ENCODE measurements at places on chromosomes 4 and X.

DNA sequence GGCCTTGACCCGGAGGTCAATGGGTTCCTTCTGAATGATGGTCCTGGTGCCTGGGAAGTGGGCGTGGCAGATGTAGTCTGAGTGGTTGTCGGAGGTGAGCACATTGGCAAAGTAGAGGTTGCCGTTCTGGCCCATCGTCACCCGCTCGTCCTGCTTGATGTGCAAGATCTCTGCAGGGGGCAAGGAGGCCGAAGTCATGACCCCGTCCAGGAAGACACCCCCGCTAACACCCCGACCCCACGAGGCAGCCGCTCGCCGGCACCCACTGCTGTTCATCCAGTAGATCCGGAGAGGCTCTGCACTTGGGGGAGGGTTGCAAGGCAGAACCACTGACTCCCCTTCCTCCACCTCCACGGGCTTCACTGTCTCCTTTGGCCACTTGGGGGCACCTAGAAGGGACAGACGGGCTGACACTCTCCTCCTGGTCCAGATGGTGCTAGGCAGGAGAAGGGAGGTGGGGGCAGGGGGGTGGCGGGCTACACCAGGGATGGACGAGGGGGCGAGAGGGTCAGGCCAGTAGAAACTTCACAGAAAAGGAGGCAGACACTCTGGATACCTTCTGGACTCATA, 15.1 kb downstream of the L1CAM start:
- DNase-seq: no peak

DNA sequence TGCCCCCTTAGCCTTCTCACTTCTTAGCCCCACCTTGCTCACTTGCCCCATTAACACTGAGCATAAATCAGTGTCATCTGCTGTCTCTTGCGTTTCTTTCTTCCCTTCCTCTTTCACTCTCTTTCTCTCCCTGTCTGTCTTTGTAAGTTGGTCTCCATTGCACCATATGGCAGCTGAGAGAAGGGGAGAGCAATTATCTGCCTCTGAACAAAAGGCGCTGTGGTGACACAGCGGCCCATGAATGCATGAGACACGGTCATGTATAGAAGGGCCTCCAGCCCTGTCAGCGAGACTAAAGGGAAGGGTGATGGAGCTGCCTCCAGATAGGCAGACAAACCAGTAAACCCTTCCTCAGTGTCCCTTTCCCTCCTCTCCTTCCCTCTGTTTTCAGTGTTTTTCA, 88.8 kb upstream of the PCDH18 start:
- DNase-seq: no peak

GRCh38 chr4:161522031-161522430, 641.8 kb downstream of the FSTL5 start:
- DNase-seq: no peak

- no peak for DNase-seq
Measured at GRCh38 chrX:16851421-16851820, 18.7 kb downstream of the RBBP7 start.

DNA sequence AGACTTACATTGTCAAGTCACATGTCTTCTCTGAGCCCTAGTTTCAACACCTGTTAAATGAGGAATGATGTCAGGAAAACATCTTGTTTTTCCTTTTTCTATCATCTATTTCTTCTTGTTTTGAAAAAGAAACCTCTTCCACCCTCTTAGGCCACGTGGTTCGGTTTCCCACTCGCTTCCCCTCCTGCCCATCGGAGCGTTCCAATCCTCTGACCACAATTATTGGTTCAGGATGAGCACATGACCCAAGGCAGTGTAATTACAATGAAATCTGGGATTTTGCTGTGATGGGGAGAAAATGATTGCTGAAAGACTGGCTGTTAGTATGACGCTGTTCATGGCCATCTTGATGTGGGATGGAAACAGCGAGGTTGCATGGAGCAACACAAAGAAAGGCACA, 186.7 kb downstream of the UNC5C start:
- DNase-seq: no peak

DNA sequence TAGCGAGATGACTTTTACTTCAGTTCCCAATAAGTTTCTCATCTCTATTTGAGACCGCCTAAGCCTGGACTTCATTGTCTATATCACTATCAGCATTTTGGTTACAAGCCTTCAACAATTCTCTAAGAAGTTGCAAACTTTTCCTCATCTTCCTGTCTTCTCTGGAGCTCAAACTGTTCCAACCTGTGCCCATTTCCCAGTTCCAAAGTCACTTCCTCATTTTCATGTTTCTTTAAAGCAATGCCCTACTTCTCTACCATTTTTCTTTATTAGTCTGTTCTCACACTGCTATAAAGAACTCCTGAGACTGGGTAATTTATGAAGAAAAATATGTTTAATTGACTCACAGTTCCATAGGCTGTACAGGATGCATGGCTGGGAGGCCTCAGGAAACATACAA, 251.9 kb downstream of the TECRL start:
- DNase-seq: no peak

DNA sequence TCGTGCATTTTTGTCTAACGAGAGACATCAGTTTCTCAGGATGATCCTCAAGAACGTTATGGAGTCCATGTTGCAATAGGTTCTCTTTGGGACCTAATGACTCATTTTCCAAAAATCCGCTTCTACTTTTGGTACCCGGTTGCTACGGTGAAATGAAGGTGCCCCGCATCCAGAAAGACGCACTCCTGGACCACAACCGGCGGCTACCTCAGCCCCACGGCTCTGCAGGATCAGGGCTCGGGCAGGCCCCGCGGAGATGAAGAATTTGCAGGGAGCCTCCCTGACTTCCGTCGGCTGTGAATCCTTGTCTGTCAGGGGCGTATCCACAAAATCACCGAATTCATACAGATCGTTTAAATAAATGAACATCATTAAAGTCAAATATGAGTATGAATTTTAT, 15.6 kb downstream of the GTPBP6 start:
- no peak for DNase-seq

GRCh38 chr4:170090352-170091052, 746 bp upstream of the AADAT start:
- no peak for DNase-seq

DNA sequence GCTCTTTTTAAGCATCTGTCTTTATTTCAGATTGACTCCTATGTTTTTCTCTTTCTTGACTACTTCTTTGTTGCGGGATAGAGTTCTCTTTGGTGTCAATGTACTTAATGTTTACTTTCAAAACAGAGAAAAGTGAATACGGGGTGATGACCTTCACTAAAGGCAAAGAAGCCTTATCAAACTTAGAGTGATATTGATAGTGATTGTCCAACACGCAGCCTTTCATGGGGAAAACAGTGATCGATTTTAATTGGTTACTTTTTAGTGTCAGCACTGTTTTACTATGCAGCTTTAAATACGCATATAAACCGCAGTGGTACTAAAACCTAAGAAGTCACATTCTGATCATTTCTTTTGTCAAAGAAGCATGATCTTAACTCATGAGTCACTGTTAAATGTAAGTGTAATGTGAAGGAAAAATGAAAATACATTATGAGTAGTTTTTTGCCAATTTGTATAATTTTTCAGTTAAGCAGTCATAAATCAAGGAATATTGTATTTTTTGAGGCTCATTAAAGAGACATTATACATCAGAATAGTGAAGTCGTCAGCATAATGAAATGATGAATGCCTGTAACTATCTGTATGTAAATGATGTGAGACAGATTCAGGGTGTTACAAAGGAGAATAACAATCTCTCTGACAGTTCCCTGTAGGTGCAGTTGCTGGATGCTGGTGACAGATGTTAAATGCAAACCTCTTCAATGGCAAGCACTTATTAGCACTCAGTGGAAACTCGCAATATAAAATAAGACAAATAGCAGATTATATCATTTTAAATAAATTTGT, 2082.8 kb upstream of the TENM3 start:
- DNase-seq: no peak

- DNase-seq: no peak
Measured at GRCh38 chr4:106095408-106095807, 200.1 kb downstream of the NPNT start.

DNA sequence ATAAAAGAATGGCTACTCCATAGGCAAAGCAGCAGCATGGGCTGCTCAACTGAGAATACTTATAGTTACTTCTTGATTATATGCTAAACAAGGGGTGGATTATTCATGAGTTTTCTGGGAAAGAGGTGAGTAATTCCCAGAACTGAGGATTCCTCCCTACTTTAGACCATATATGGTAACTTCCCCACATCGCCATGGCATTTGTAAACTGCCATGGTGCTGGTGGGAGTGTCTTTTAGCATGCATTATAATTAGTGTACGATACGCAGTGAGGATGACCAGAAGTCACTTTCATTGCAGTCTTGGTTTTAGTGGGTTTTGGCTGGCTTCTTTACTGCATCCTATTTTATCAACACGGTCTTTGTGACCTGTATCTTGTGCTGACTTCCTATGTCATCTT, 141.5 kb downstream of the MAGEB17 start:
- no peak for DNase-seq

- no peak for DNase-seq
Measured at GRCh38 chr4:159104694-159105414, 2.0 kb downstream of the RAPGEF2 start.

- no peak for DNase-seq
Measured at GRCh38 chr4:99205153-99205979, 13.7 kb downstream of the ADH6 start.

GRCh38 chrX:44843318-44843702, 511 bp upstream of the DUSP21 start:
- DNase-seq: no peak

- no peak for DNase-seq
Measured at GRCh38 chr4:154630324-154630723, 17.9 kb upstream of the FGG start.

GRCh38 chrX:155841232-155841631, 39.9 kb upstream of the VAMP7 start:
- no peak for DNase-seq

- DNase-seq: no peak
Measured at GRCh38 chrX:38754102-38754790, 47.0 kb upstream of the MID1IP1 start.

DNA sequence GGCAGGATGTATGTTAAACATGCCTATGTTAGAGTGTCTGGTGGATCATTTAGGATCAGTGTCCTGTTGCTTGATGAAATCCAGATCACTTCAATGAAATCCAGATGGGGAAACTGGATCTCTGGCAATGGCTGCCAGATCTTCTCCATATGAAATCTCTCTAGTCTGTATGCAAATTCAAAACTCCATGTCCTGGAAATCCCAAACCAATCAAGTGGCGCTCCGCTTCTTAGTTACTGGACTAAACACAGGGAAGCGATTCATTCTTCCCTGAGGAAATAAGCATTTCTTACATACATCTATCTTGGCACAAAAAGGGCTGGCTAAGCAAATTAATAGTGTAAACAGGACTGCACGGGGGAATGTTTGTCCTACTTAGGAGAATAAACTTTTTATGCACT, 94.9 kb downstream of the HDAC8 start:
- no peak for DNase-seq

- no peak for DNase-seq
Measured at GRCh38 chr4:93730251-93730650, 98.3 kb upstream of the ATOH1 start.

- DNase-seq: no peak
Measured at GRCh38 chr4:31360786-31361185, 640.6 kb downstream of the PCDH7 start.

- DNase-seq: no peak
Measured at GRCh38 chr4:38366456-38366855, 297.5 kb upstream of the KLF3 start.

- no peak for DNase-seq
Measured at GRCh38 chr4:114015444-114015899, 36.0 kb upstream of the ARSJ start.

GRCh38 chr4:29970626-29971025, 749.5 kb upstream of the PCDH7 start:
- DNase-seq: no peak

DNA sequence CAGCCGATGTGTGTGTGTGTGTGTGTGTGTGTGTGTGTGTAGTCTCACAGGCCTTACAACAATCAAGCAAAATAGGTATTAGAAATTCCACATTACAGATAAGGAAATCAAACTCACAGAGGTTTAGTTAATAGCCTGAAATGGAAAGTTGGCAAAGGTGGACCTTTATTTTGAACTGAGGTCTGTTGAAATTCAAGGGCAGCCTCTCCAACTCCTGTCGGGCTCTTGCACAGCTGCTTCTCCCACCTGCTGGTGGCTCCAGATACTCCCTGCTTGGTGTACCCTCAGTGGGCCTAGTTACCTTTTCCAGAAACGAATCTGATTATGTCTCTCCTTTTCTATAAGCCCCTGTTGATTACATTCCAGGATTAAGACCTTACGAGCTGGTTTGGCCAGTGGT, 195.9 kb downstream of the MGST2 start:
- no peak for DNase-seq

- DNase-seq: no peak
Measured at GRCh38 chr4:132395561-132395960, 753.5 kb upstream of the PCDH10 start.

DNA sequence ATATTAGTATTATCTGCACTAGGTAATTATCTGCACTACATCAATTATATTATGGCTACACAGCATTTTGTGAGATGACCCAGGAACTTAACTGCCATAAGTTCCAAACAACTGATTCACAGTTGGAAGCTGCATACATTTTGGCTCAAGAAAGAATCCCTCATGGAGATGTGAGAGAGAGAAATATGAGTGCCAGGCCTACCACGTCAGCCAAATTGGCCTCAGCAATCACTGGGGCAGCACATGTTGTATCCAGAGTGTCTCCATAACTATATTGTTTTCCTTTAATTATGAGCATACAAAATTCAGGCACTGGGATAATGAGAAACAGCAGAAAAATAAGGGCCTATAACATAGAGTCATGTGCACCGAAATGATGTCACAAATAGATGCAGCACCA, 174.2 kb upstream of the DMD start:
- DNase-seq: no peak

GRCh38 chrX:107272431-107272921, 66.1 kb downstream of the DNAAF6 start:
- DNase-seq: no peak

- no peak for DNase-seq
Measured at GRCh38 chr4:136343340-136343739, 1189.0 kb downstream of the PCDH18 start.
